Dermis microvascular lymphatic vessel endothelial cell (primary cell): ENCODE measurements at places on chromosomes 2 and 18.
A peak's percentile ranks its signal among the peaks of the same experiment; 100 is the strongest.

DNA sequence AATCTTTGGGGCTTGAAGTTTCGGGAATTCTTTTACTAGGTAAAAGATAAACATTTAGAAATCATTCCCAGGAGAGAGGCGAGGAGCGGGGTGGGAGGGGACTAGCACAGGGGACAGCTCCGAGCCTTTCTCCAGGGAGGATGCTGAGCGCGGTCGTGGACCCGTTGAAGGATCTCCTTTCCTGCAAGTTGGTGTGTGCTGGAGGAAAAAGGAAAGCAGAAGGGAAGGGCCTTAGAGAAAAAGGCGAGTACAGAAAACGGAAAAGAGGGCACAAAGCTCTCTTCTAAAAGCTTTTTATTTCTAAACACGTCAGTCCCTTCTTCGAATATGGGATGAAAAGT is 640 bp downstream of the SLC39A6 start:
- DNase-seq = no peak

- no peak for DNase-seq
Observed at GRCh38 chr2:169009865-169010579, 21.1 kb downstream of the ABCB11 start.

DNA sequence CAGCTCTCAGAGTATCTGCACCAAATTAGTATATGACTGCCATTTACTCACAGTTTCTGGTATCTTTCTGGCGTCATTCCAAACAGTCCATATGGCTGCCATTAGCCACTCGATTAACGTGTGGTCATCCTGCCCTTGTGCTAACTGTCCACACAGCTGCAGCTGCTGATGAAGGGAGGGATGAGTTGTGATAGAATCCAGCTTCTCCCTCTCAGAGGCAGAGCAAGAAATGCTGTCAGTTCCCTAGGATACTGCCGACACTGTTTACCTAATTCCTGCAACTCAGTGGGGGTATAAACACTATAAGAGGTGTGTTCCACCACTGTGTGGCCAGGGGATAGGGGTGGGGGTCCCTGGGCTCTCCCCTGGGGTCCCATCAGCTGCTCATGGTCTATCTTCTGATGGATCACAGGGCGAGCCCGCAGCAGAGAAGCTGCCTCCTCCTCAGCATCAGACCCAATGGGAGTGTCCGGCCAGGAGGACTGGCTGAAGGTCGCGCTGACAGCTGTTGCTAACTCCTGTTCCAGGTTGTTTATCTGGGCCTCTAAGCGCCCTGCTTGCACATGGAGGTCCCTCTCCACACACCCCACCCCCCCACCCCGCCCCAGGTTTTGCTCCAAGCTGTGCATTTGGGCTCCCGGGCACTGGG is 17.3 kb upstream of the KLHL23 start:
- no peak for DNase-seq

GRCh38 chr2:143399631-143400069 is 270.4 kb downstream of the ARHGAP15 start:
- DNase-seq = no peak

GRCh38 chr2:42286268-42286946 is 74.6 kb downstream of the COX7A2L start:
- no peak for DNase-seq

DNA sequence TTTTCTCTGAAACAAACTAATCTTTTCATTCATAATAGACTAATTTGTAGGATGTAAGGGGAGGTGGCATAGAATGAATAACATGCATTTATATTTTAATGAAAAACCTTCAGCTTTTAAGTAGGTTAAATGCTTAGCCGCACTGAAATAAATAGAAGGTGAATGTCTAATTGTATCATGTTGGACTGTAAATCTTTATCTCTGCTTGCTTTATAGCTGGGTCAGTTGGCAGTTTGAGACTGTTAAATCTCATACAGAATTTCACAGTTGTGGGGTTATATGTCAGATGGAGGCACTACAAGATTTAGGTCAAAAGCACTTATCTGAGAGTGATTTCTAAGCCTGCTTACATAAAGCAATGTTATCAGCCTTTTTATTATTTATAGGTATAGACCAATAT is 174.7 kb upstream of the SIX3 start:
- no peak for DNase-seq

DNA sequence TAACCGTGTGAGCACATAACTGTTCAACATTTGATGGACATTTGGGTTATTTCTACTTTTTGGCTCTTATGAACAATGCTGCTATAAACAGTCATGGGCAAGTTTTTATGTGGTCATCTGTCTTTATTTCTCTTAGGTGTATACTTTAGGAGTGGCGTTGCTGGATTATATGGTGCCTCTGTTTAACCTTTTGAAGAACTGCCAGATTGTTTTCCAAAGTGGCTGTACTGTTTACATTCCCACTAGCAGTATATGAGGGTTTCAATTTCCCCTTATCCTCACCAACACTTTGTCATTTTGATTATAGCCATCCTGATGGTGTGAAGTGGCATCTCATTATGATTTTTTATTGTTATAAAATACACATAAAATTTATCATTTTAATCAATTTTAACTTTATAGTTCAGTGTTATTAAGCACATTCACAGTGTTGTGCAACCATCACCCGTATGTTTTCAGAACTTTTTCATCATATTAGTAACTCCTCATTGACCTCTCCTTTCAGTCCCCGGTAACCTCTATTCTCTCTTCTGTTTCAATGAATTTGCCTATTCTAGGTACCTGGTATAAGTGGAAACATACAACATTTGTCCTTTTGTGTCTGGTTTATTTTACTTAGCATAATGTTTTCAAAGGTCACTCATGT is 55.4 kb downstream of the EML4 start:
- DNase-seq = no peak

DNA sequence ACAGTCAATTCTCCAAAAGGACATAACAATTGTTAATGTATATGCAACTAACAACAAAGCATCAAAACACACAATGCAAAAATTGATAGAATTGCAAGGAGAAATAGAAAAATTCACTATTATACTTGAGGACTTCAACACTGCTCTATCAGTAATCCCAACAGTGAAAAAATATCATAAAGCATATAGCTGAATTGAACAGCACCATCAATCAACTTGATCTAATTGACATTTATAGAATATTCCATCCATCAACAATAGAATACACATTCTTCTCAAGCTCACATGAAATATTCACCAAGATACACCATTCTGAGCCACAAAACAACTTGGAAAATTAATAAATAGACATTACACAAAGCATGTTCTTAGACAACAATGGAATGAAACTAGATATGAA is 60.1 kb upstream of the ASXL3 start:
- no peak for DNase-seq

DNA sequence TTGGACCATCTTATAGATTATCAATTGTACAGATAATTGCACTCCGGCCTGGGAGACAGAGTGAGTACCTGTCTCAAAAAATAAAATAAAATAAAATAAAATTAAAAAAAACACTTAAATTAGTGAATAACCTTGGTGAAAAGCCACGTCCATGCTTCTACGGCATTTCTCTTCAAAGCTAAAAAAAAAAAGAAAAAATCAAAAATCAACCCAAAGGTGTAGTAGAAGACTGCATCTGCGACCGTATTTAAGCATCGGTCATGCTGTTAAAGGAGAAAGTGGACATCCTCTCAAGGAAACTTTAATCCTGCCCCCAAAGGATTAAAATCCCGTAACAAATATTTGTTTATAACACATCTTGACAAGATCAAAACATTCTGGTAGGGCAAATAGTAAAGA is 350 bp upstream of the RNF138 start:
- DNase-seq = no peak

DNA sequence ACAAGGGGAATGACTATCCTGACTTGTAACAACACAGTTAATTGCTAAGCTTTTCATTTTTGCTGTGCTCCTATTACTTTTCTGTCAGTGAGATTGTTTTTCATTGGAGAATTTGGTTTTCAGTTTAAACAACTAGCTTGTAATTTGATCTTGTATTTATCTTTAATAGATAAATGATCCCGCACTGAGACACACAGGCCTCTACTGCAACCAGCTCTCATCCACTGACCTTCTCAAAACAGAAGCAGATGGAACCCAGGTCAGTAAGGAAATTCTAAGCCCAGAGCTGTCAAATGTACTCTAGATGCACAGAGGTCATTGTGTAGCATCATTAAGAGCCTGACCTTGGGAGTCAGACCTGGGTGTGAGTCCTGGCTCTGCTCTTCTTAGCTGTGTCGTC is 30.7 kb downstream of the PTRHD1 start:
- DNase-seq = no peak

DNA sequence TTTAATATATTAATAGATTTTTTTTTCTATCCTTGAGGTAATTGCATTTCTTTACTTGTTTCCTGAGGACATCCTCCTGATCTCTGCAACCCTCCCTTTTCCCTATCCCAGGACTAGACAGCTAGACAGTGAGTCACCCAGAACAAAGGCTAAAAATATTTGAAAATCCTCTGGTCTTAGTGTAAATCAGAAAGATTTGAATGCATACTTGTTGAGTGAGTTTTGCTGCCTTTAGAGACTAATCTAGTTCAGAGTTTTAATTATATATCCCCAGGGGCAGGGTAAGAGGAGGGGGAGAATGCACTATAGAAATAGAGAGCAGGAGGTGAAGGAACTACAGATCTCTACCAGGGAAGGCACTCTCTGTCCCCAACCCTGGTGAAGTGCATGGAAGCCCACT is 202.3 kb upstream of the TCF4 start:
- DNase-seq = no peak

GRCh38 chr2:126586317-126586716 is 69.6 kb upstream of the GYPC start:
- peak; percentile 95 for DNase-seq

DNA sequence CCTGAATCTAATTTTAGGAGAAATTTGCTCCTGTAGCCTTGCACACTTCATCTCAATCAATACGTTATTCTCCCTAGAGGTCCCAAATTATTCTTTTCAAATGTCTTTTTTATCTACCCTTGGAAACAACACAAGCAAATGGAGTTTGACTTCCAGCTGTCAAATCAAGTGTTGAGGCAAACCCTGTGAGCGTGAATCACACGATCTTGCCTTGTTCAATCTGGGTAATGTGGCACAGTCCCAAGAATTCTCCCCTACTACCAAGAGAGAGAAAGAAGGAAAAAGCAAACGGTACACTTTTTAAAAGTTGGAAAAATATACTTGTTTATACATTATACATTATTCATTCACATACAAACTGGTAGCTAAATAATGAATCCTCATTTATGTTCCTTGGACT is 2035.3 kb upstream of the CELF4 start:
- DNase-seq = no peak

GRCh38 chr2:109411640-109412325 is 202.0 kb downstream of the SEPTIN10 start:
- no peak for DNase-seq

DNA sequence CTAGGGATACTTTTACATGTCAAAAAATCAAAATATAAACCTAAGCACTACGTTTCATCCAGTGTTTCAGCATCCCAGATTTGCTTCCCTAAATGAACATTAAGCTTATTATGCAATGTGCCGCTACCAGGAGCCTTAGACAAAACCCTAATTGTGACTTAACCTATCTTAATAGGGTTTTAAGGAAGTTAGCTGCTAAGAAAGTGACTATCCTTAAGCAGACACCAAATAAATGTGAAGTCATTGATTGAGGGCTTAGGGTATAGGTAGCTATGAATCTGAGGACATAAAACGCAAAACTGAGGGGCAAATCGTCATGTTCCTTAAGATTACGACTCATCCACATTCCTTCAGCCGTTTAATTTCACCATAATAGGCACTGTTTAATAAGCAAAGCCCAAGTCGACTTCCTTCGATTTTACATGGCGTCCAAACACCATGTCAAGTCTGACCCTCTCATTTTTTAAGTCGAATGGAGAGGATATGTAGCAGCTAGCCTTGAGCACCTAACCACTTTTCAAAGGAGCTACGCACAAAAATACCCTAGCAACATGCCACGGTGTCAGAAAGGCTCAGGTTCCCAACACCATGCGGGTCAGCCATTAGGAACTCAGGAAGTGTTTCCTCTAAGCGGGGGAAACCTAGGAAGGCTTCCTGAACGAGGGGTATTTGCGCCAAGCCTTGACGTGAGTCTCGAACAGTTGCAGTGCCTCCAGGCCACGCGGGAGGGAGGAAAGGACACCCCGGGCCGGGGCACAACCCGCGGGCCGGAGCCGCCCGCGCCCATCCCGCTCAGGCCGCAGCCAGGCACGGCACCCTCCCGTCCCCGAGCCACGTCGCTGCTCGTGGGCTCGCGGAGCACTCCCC is 1.0 kb downstream of the HDLBP start:
- peak; percentile 69 for DNase-seq

DNA sequence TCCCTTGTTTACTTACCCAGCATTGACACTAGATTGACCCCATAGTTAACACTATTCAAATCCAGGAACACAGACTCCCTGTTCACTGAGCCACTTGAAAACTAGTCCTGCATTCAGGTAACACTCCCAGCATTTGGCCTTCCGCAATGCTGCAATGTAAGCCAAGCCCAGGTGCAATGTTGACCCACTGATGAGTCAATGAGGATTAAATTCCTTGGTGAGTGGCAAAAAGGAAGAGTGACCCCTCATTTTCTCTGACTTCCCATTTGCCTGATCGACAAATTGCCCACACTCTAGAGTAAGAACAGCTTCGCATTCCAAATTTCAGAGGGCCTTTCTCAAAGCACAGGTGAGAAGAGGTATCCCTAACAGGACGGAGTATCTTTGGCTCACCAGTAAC is 251.9 kb downstream of the FBXO15 start:
- DNase-seq = no peak

- DNase-seq = no peak
Observed at GRCh38 chr2:70474256-70474848, 79.3 kb downstream of the TGFA start.

GRCh38 chr2:128612628-128613027 is 294.0 kb upstream of the HS6ST1 start:
- no peak for DNase-seq

DNA sequence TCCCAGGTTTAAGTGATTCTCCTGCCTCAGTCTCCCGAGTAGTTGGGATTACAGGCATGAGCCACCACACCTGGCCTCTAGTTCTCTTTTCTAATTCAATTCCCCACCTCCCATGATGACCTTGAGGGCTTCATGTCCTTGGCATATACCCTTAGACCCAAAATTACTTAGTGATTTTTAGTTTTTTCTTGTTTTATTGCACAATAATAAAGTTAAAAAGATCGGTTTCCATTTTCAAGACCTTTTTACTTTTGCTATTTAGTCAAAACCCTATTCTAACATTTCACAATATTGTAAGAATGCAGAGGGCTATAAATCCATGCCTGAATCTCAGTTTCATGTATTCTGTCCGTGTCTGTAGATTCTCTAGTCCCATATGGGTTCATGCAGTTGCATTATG is 354.6 kb upstream of the FANCL start:
- no peak for DNase-seq

DNA sequence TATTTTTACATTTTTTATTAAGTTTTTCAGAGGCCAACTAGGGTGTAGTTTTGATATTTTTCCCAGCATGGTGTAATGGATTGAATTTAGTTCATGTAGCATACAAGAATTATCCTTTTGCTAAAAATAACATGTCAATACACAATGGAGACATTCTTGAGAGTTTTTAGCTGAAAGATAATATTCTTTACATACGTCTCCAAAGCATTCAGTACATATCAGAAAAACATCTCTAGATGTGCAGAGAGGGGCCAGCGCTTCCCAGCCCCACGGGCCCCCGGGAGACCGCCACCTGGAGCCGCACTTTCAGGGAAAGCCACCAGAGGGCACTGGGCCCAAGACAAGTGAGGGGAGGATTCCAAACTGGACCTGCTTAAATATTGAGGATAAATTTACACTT is 499.4 kb downstream of the GALR1 start:
- DNase-seq = no peak
